Kidney (tissue), 22 donors: ENCODE measurements at places on chromosomes 16 and 17. TPM values are rescaled to one million over a fixed set of nuclear protein-coding genes. Genes with fewer than 3 reads are reported as not detected.

DNA sequence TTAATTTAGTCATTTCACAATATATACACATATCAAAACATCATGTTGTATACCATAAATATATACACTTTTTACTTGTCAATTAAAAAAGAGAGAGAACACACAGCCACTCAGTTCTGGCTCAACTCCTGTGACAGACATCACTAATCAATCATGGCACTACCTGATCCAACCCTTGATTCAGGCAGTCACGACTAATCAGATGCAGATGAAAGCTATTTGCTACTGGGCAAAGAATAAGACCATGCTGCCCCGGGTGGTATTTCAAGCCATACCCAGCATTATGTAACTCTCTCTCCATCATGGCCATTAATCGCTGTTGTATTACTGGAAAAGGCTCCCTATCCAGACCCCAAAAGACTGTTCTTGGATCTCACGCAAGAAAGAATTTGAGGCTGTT lies 345.7 kb downstream of the HAPSTR1 start:
- H3K27me3 ChIP-seq, result no peaks in the 10 kb centered on the region
- no peak for DNase-seq
- no peaks in the 10 kb centered on the region for H3K4me1 ChIP-seq
- H3K4me3 ChIP-seq, result no peak overlapping the region

- no peak for DNase-seq
- H3K4me1 ChIP-seq, result no peaks in the 10 kb centered on the region
- H3K27ac ChIP-seq, result no peak overlapping the region
- no peaks in the 10 kb centered on the region for H3K36me3 ChIP-seq
- H3K4me3 ChIP-seq, result no peak overlapping the region
- H3K27me3 ChIP-seq, result no peaks in the 10 kb centered on the region
Measured at GRCh38 chr16:54265575-54266107, 20.9 kb downstream of the IRX3 start.

DNA sequence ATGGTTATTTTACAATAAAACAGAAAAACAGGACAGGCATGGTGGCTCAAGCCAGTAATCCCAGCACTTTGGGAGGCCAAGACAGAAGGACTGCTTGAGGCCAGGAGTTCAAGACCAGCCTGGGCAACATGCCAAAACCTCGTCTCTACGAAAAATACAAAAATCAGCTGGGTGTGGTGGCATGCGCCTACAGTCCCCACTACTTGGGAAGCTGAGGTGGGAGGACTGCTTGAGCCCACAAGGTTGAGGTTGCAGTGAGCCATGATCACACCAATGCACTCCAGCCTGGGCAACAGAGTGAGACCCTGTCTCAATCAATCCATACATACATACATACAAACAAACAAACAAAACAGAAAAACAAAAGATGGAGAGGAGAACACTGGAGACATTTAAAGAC lies 45.6 kb downstream of the USP31 start:
- no peak overlapping the region for H3K27ac ChIP-seq
- H3K36me3 ChIP-seq, result no peaks in the 10 kb centered on the region
- H3K4me1 ChIP-seq, result no peaks in the 10 kb centered on the region
- H3K27me3 ChIP-seq, result no peaks in the 10 kb centered on the region
- H3K4me3 ChIP-seq, result no peak overlapping the region

The ARHGDIG gene
- total RNA-seq, result 0.88 TPM

The MT4 gene
- total RNA-seq, result not detected

The SULT1A4 gene
- total RNA-seq, result 18.8 TPM

- no peaks in the 10 kb centered on the region for H3K4me1 ChIP-seq
- H3K27me3 ChIP-seq, result no peaks in the 10 kb centered on the region
- H3K36me3 ChIP-seq, result no peaks in the 10 kb centered on the region
Measured at GRCh38 chr16:1278477-1278876, 22.6 kb downstream of the TPSD1 start.

- no peaks in the 10 kb centered on the region for H3K36me3 ChIP-seq
- H3K4me3 ChIP-seq, result peak within 1 kb of the TSS; percentile 77
- H3K4me1 ChIP-seq, result no peaks in the 10 kb centered on the region
- no peak for DNase-seq
Measured at GRCh38 chr16:381789-382717, at the start of gene PGAP6. TSS of gene PGAP6 (minus strand) at chr16:381978. CDS start at chr16:381821, 157 bp downstream.

DNA sequence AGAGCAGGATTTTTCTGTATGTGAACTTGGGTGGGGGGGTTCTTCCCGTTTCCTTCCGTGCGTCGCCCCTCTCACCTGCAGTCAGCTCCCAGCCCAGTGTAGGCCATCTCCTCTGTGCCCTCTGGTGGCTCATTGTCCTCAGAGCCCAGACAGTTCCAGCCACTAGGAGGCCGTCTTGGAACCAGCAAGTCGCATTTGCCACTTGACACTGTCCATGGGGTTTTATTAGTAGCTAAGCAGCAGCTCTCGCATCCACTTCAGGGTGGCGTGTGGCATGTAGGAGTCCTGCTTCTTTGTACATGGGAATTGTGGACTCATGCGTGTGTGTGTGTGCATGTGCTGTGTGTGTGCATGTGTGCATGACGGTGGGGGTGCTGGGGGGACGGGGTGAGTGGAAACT lies 74.0 kb downstream of the SEC14L1 start:
- H3K27ac ChIP-seq, result no peak overlapping the region
- H3K4me1 ChIP-seq, result no peaks in the 10 kb centered on the region
- H3K36me3 ChIP-seq, result peaks cover 3% of the 10 kb centered on the region
- no peak overlapping the region for H3K4me3 ChIP-seq

DNA sequence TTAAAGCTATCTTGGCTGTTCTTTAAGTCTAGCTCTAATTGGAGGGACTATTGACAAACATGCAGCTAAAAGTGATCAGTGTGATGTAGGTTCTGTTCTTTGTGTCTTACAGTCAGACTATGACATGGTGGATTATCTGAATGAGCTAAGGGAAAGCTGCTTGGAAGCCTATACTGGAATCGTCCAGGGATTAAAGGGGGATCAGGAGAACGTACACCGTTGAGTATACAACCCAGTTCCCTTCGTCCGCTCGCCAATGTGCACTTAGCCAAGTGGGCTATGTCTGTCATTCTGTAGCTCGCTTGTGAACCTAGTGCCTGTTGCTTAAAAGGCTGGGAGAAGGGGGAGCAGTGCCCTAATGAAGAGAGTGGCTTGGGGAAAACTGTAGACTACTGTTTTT lies 15.8 kb upstream of the TBKBP1 start:
- H3K27me3 ChIP-seq, result no peaks in the 10 kb centered on the region
- H3K4me1 ChIP-seq, result no peaks in the 10 kb centered on the region
- no peak overlapping the region for H3K27ac ChIP-seq
- no peak for DNase-seq
- peaks cover 81% of the 10 kb centered on the region for H3K36me3 ChIP-seq

The DPH1 gene
- total RNA-seq, result 49.4 TPM

GRCh38 chr16:19463468-19464315 lies 46.0 kb downstream of the TMC5 start:
- H3K27me3 ChIP-seq, result no peaks in the 10 kb centered on the region
- H3K36me3 ChIP-seq, result no peaks in the 10 kb centered on the region
- H3K27ac ChIP-seq, result no peak overlapping the region
- DNase-seq, result no peak
- no peaks in the 10 kb centered on the region for H3K4me1 ChIP-seq

The KRTAP29-1 gene
- total RNA-seq, result not detected

The CA5A gene
- not detected for total RNA-seq

GRCh38 chr16:80065541-80065940 lies 465.0 kb upstream of the MAF start:
- DNase-seq, result no peak
- H3K4me3 ChIP-seq, result no peak overlapping the region
- no peaks in the 10 kb centered on the region for H3K36me3 ChIP-seq
- H3K27ac ChIP-seq, result no peak overlapping the region
- no peaks in the 10 kb centered on the region for H3K27me3 ChIP-seq

The RNF151 gene
- total RNA-seq, result not detected

DNA sequence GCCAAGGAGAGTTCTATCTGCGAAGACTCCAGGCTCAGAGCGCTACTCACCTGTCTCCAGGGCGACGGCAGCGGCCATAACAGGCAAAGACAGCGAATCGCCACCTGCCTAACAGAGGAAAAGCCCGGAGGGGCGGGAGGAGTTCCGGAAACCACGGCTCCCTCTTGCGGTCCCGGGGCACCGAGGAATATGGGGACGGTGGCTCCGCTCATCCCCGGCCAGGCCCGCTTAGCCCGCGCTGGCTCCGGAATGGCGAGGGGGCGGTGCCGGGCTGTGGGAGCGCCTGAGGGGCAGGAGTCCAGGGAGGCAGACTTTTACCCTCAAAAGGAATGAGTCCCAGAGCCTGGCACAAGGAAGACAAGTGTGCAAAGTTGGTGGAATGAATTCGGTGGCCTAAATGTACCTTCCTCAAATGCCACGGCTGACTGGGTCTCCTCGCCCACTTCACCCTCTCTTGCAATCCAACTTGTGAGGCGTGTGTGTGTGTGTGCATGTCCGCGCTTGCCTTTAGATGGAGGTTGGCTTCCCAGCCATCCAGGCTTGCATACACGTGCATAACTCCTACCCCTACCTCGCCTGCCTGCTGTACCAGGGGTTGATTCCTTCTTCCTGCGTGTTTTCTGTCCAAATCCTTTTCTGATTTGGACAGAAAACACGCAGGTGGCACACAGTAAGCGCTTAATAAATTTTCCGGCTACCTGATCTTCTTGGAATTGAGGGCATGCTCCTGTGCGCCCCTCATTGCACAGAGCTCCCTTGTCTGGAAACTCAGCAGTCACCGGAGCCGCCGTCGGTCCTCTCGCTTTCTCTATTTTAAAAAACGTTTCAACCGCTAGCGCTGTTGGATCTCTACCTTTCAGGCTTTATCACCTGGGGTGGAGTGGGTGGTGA lies 3.5 kb downstream of the C17orf100 start:
- H3K27ac ChIP-seq, result no peak overlapping the region
- peak; percentile 70 for DNase-seq
- peaks cover 10% of the 10 kb centered on the region for H3K27me3 ChIP-seq

- no peaks in the 10 kb centered on the region for H3K27me3 ChIP-seq
- no peaks in the 10 kb centered on the region for H3K4me1 ChIP-seq
- no peak for DNase-seq
- H3K36me3 ChIP-seq, result no peaks in the 10 kb centered on the region
- H3K4me3 ChIP-seq, result no peak overlapping the region
Measured at GRCh38 chr17:40194821-40195220, 17.6 kb downstream of the RAPGEFL1 start.

GRCh38 chr16:81778861-81779535 lies at the start of gene PLCG2:
TSS of gene PLCG2 (plus strand) at chr16:81779291. CDS start at chr16:81785990, 6,699 bp downstream.
- H3K27ac ChIP-seq, result peak within 1 kb of the TSS; percentile 32
- H3K4me1 ChIP-seq, result peaks cover 13% of the 10 kb centered on the region
- no peaks in the 10 kb centered on the region for H3K27me3 ChIP-seq

The C16orf89 gene
- total RNA-seq, result 5.4 TPM

GRCh38 chr17:19502517-19502916 lies 31.1 kb upstream of the SLC47A1 start:
- H3K4me1 ChIP-seq, result no peaks in the 10 kb centered on the region
- H3K27ac ChIP-seq, result no peak overlapping the region
- no peaks in the 10 kb centered on the region for H3K27me3 ChIP-seq
- no peaks in the 10 kb centered on the region for H3K36me3 ChIP-seq
- H3K4me3 ChIP-seq, result no peak overlapping the region

GRCh38 chr17:39054111-39054645 lies 87.0 kb upstream of the FBXO47 start:
- H3K4me1 ChIP-seq, result no peaks in the 10 kb centered on the region
- H3K27ac ChIP-seq, result no peak overlapping the region
- H3K27me3 ChIP-seq, result no peaks in the 10 kb centered on the region
- no peak for DNase-seq
- H3K4me3 ChIP-seq, result no peak overlapping the region

DNA sequence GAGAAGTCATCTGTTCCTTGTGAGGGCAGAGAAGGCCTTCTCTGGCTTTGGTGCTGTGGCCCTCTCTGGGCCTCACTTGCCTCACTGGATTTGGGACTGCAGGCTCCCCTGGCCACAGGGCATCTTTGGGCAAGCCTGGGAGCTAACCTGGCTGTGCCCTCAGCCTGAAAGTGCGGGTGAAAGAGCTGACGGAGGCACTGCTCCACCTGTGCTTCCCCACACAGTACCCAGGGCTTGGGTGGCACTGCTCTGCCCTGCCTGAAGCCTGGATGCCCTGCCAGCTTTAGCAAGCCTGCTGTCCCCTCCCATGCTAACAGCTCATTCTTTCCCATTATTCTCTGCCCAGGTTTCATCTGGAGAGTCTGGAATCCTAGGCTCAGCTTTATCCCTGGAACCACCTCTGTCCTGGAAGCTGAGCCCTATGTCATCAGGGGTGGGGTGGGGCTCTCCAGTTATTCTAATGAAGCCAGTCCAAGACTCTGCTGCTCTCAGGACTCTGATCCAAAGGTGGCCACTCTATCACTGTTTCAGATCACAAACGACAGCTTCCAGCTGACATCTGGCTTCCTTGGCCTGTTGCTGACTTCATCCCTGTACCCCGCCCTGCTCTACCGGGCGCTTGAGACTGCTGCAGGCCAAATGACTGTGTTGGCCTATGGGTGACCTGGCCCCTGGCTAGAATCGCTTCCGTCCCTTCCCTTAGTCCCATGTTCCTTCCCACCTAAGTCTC lies 29.3 kb downstream of the HIC1 start:
- H3K4me1 ChIP-seq, result peaks cover 9% of the 10 kb centered on the region
- no peak for DNase-seq
- H3K27ac ChIP-seq, result peak overlapping the region; percentile 68
- no peak overlapping the region for H3K4me3 ChIP-seq
- no peaks in the 10 kb centered on the region for H3K27me3 ChIP-seq
- no peaks in the 10 kb centered on the region for H3K36me3 ChIP-seq

DNA sequence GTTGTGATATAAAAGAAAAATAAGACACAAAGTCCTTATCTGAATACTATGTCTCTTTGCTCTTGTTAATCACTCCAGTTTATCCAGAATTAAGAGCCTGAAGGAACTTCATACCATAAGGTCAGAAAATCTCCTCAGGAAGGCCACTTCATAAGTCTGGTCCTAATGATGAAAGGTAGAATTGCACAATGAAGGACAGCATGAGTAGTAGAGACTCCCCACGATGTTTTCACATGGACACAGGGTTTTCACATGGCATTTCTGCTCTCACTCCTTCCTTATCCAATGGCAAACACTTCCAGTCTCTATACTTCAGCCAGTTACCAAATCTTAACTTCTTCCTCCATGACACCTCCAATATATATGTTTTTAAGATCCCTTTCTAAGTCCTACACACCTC lies 10.2 kb upstream of the C17orf78 start:
- H3K27ac ChIP-seq, result no peak overlapping the region
- no peaks in the 10 kb centered on the region for H3K4me1 ChIP-seq
- no peak overlapping the region for H3K4me3 ChIP-seq
- H3K36me3 ChIP-seq, result no peaks in the 10 kb centered on the region
- H3K27me3 ChIP-seq, result no peaks in the 10 kb centered on the region

DNA sequence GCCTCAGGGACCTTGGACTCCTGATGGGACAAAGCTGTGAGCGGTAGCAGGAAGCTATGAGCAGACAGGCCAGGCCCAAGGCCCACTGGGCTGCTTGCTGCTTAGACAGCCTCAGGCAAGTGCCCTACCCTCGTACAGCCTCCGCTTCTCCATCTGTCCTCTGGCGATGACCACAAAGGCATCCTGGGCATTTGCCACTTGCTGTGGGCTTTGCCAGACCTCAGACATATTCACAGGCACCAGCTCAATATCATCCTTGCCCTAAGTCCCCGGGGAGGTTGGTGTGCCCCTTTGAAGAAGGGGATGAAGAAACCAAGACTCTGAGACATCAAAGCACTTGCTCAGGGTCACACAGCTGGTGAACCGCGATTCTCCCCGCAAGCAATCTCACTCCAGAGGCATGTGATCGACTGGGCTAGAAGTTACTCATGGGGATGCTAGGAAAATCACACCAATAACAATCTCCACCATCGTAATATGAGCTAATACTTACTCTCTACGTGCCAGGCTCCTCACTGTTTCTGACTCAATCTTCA lies 21.7 kb downstream of the PPL start:
- H3K27ac ChIP-seq, result no peak overlapping the region
- H3K4me1 ChIP-seq, result no peaks in the 10 kb centered on the region
- no peaks in the 10 kb centered on the region for H3K27me3 ChIP-seq
- no peak overlapping the region for H3K4me3 ChIP-seq

- H3K27ac ChIP-seq, result no peak overlapping the region
- peak; percentile 59 for DNase-seq
- H3K4me3 ChIP-seq, result no peak overlapping the region
Measured at GRCh38 chr17:9668517-9668916, 23.2 kb downstream of the USP43 start.

The PDILT gene
- total RNA-seq, result not detected

The SDR42E2 gene
- not detected for total RNA-seq
